ENCODE measurements at places on chromosomes 7 and 10.

DNA sequence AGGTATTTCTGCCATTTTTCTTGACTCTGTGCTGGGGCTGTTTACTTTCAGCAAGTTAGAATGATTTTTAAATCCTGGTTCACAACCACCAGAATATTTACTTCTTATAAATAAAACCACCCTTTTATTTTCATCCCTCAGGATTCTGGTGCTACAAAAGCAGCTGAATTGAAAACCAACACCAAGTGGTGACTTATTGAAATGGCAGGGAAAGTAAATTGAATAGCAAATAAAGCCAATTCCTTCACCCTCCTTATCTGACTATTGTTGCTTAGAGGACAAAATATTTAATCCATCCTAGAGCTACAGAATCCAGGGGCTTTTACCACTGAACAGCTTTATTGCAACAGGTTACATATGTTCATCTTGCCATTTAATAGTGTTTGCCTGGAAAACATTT lies 828.6 kb upstream of the GHITM start:
- DNase-seq = no peak

- no peak for DNase-seq
Measured at GRCh38 chr10:78178940-78179339, 145.3 kb downstream of the RPS24 start.

GRCh38 chr10:75165684-75166622 lies 44.6 kb upstream of the VDAC2 start:
- DNase-seq = no peak

GRCh38 chr7:85090919-85091564 lies 95.8 kb downstream of the SEMA3D start:
- DNase-seq = no peak

DNA sequence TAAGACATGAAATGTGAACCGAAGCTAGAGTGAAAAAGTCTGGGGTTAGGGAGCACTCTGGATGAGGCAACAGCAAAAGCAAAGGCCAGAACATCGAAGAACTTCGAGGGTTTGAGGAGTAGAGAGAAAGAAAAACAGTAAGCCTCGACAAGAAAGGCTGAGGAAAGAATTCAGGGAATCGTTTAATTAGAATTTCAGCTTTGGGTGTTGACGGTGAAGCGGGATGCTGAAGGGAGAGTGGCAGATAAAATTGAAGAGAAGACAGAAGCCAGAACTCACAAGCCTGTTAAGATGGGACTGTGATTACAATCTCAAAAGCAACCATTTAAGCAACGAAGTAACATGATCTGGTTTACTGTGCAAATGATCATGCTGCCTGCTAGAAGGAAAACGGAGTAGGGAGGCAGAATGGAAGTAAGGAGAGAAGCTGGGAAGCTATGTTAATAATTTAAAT lies 2.1 kb downstream of the TRDMT1 start:
- DNase-seq = no peak

GRCh38 chr7:54161621-54162020 lies 380.6 kb upstream of the VSTM2A start:
- no peak for DNase-seq

- no peak for DNase-seq
Measured at GRCh38 chr7:101891936-101892640, 74.7 kb downstream of the CUX1 start.

- no peak for DNase-seq
Measured at GRCh38 chr7:26681819-26682418, 182.5 kb downstream of the SKAP2 start.

GRCh38 chr7:63070696-63071095 lies 928.0 kb upstream of the ZNF722 start:
- no peak for DNase-seq

DNA sequence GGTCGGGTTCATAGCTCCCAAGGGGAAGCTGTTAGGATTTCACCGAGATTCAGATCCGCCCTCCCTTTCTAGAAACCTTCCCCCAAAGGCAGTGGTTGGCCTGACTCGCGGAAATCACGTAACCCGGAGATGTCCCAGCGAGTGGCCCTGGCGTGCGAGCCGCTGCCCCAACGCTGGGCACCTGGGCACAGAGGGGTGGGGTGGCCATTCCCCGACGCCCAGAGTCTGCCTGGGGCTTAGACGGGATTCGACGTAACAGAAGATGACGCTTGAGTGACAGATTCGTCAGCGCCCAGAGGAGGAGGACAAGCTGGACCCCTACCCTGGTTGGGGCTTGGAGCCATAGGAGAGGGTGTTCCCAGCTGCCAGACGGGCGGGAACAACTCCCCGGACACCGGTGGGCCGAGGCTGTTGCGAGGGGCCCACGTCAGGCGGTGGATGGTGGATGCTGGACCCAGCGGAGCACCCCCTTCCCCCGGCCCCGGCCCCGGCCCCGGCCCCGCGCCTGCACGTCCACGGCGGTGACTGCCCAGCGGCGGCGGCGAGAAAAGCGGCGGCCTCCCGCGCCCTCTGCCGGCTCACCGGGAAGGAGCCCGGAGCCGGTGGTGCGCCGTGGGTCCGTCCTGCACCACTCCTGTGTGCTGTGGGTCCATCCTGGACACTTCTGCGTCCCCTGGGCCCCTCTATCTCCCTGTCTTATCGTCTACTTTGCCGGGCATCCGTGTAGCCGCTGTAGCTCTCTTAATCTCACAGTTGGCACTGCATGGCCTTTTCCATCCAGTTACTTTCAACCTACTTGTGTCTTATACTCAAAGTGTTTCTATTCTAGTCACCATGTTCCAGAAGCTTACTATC lies 35.4 kb upstream of the KNDC1 start:
- DNase-seq = no peak

GRCh38 chr10:61750943-61751471 lies 88.3 kb downstream of the CABCOCO1 start:
- no peak for DNase-seq

- DNase-seq = no peak
Measured at GRCh38 chr7:1297017-1297960, 64.6 kb downstream of the UNCX start.

DNA sequence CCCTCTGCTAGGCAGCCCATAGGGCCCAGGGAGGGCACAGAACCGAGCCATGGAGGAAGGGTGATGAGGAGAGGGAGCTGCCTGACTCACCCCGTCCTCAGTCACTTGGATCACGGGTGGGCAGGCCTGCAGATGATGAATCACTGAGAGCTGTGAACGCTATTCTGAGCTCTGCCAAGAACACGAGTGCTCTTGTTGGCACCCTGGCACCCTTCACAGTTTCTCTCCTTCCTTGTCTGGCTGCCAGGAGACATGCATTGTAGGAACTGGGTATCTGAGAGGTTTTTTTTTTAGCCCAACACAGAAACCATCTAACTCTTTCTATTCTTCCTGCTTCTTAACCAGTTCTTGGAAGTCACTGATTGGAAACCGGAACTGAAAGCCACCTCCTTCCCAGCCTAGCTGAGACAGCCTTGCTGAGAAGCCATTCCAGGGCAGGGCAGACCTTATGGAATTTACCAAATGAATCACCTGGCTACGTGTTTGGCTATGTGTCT lies 82.1 kb downstream of the SLC37A3 start:
- peak; percentile 83 for DNase-seq

GRCh38 chr10:78744056-78744455 lies 324.7 kb upstream of the ZMIZ1 start:
- DNase-seq = no peak

- DNase-seq = no peak
Measured at GRCh38 chr10:116168329-116168728, 104.7 kb downstream of the GFRA1 start.

DNA sequence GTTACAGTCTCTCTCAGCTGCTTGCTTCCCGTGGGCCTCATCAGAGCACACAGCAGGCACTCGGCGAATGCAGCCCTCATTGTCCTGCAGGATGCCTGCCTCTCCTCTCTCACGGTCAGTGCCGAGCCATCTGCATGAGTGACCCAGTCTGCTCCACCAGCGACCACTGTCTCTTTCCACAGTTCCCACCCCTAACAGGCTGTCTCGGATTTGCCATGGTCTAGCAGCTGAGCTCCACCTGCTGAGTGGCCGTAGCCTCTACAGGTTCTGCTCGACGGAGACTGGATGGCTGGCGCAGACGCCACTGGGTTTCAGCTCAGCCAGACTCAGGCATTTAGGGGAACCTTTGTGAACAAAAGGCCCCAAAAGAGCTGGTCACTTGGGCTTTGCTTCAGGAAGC lies 209.4 kb upstream of the FOXK1 start:
- no peak for DNase-seq

DNA sequence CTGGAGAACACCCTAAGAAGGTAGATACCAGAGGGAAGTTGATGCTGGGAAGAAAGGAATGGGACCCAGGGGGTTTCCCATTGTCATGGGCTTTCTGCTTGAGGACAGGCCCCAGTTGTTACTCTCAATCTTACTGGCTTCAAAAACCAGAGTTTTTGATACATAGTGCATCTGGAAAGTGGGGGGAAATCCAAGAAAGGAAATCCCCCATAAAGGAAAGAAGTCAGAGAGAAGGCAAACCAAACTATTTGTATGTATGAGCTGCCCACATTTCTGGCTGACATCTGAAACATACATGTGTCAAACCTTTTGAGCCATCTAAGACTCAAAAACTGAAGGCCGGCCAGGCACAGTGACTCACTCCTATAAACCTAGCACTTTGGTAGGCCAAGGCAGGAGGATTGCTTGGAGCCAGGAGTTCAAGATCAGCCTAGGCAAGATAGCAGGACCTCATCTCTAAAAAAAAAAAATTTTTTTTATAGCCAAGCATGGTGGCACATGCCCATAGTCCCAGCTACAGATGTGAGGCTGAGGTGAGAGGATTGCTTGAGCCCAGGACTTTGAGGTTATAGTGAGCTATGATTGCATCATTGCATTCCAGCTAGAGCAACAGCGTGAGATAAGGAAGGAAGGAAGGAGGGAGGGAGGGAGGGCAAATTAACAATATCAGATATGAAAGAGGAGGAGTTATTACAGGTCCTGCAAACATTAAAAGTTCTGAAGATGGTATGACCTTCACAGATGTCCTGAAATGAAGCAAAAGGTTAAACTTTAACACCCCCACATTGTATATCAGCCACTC lies 6.7 kb upstream of the COA1 start:
- DNase-seq = no peak

DNA sequence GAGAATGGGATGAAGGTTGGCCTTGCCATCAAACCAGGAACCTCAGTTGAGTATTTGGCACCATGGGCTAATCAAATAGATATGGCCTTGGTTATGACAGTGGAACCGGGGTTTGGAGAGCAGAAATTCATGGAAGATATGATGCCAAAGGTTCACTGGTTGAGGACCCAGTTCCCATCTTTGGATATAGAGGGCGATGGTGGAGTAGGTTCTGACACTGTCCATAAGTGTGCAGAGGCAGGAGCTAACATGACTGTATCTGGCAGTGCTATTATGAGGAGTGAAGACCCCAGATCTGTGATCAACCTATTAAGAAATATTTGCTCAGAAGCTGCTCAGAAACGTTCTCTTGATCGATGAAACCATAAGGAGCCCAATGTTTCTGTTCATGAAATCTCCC lies 637 bp downstream of the RPEL1 start:
- DNase-seq = no peak

- no peak for DNase-seq
Measured at GRCh38 chr10:3528271-3528670, 256.7 kb downstream of the KLF6 start.

DNA sequence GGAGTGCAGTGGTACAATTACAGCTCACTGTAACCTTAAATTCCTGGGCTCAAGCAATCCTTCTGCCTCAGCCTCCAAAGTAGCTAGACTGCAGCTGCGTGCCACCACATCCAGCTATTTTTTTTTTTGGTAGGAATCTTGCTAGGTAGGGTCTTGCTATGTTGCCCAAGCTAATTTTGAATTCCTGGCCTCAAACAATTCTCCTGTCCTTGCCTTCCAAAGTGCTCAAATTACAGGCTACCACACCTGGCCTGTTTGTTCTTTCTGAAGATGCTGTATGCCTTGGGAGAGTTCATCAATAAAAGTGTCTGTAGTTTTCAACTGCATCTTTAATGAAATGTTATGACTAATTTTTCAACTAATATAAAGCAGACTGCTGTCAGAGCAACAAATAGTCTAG lies 452 bp downstream of the SAMD9 start:
- DNase-seq = no peak

GRCh38 chr10:58921421-58921855 lies 255.0 kb upstream of the PHYHIPL start:
- DNase-seq = no peak

DNA sequence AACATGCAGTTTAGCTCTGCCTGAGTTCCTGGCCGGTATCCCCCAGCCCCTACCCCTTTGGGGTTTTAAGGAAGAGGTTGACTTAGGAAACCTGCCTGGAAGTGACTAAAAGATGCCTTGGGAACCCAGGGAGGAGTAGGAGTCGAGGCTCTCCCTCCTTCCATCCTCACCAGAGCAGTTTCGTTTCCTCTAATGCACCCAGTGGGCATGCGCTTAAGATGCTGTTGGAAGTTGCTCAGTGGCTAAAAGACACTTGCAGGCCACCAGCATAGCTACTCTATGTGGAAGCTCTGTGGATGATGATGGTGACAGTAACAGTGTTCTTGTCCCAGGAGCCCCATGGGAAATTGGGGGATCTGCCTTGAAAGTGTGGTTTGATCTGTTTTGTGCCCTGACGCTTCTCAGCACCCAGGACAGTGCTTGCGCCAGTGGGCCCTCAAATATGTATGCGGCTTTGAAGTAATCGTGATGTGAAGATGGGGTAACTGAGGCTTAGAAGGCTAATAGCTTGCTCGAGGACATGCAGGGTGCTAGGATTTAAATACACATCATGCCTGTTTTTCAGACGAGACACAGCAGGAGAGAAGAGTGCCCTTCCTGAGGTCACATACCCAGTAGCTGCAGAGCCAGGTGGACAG lies 32.0 kb downstream of the TBATA start:
- DNase-seq = no peak

GRCh38 chr10:90884431-90884830 lies 12.7 kb downstream of the RPP30 start:
- no peak for DNase-seq

DNA sequence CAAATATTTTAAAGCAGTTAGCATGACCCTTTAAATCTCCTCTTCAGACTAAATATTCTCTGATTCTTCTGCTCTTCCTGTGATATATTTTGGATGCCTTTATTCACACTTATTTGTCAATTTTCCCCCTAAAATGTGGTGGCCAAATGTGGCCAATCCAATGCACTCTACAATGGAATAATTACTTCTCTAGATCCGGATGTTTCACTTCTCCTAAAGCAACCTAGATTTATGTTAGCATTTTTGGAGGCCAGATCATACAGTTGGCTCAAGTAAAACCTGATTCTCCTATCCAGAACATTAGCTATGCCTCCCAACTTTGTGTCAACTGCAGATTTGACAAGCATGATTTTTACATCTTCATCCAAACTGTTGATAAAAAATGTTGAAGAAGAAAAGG lies 153.7 kb downstream of the CREB5 start:
- no peak for DNase-seq

- DNase-seq = no peak
Measured at GRCh38 chr10:73233883-73234282, 13.2 kb downstream of the DNAJC9 start.
